Hematopoietic multipotent progenitor cell treated with erythropoietin and hydrocortisone succinate and interleukin-3 and kit ligand, for 8 days (in vitro differentiated cells): ENCODE measurements at places on chromosomes 3 and 15.
A peak's percentile ranks its signal among the peaks of the same experiment; 100 is the strongest.

- DNase-seq = no peak
Measured at GRCh38 chr3:194527726-194528125, 40.9 kb upstream of the ATP13A3 start.

GRCh38 chr3:18419232-18419631, 5.9 kb downstream of the SATB1 start:
- DNase-seq = no peak

DNA sequence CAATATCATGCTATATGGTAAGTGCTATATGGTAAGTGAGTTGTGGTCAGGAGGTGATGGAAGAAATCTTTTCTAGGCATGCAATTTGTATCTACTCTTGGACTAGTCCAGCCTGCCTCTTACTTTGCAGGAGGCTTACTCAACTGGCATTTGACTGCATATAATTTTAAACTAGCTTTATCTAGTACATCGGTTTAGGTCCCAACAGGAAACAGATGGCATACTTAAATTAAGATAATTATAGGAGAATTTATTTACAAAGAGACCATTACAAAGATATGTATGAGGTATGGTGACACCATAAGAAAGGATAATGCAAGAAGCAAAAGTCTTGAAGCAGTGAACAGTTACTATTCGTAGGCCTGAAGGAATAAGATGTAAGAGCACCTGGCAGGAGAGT, 7.8 kb downstream of the SLC28A2 start:
- DNase-seq = no peak

- DNase-seq = no peak
Measured at GRCh38 chr3:57893668-57894067, 114.6 kb upstream of the FLNB start.

DNA sequence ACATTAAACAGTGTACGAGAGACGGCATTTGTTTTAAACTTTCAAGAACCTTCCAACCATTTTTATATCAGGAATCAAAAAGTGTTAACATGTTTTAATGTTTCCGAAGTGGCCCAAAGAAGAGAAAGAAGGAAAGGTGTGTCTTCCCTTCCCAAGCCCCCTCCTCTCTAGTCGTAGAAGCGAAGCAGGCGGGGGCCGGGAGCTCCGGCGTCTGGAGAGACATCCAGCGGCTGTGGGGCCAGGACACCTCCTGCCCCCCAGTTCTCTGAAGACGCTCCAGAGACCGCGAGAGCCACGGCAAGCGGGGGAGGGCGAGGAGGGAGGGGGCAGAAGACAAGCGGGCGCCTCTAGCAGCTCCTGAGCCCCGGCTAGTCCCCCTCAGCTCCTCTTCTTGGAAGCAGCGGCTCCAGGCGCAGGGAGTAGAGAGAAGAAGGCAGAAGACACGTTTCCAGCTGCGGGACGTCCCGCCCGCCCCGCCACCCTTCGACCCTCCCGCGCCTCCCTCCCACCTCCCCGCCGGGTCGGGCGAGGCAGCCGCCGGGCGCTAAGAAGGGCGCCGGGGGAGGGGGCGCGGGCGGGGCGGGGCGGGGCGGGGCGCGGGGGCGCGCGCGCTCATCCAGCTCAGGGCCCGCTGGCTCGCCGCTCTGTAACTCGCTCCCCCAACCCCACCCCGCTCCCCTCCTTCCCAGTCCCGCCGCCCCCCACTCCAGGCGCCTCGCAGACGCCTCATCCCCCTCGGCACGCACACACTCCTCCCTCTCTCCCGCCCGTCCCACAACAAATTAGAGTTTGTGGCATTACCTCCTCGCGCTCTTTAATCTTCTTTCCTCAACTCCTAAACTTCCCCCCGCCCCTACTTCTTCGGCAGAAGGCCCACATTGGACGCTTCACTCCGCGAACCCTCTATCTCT, at the start of gene ZBTB20:
Gene ZBTB20, minus strand, starts transcription at position 871 of the 911 bp plus-strand sequence.
- peak; percentile 69 for DNase-seq

DNA sequence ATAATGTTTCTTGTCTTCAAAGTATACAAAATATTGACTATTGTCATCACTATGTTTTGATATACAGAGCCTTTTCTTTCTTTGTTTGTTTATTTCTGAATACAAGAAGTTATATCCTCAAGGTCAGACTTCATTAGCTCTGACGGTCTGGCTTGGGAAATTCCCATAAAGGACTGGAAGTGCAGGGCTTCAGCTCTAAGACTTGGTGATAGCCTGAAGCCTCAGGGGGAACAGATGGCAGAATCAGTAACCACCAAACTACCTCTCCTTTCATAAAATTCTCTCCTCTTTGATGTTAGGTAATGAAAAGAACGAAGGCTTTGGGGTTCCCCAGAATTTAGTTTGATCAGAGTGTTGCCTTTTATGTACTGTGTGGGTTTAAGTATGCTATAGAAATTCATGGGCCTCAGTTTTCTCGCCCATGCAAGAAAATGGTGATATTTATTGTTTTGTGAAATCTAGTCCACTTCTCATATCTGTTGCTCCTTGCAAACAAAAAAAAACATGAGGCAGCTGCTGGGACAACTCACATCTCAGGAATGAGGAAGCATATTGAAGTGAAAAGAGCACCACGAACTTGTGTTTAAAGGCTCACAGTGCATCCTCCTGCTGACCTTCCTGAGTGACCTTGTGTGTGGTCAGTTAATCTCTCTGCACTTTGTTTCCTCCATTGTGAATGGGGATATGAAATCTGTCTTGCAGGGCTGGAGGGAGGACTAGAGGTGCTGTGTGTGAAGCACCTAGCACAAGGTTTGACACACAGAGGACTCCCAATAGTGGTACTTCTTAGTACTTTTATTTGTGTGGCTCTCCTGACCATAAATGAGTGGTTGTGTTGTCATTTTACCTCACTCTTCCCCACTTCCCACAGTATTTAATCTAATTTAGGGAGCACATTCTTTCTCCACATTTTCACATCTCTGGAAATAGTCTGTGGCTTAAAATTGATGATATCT, 569.8 kb upstream of the IL12A start:
- no peak for DNase-seq

- DNase-seq = no peak
Measured at GRCh38 chr15:39362821-39363561, 217.9 kb upstream of the THBS1 start.

DNA sequence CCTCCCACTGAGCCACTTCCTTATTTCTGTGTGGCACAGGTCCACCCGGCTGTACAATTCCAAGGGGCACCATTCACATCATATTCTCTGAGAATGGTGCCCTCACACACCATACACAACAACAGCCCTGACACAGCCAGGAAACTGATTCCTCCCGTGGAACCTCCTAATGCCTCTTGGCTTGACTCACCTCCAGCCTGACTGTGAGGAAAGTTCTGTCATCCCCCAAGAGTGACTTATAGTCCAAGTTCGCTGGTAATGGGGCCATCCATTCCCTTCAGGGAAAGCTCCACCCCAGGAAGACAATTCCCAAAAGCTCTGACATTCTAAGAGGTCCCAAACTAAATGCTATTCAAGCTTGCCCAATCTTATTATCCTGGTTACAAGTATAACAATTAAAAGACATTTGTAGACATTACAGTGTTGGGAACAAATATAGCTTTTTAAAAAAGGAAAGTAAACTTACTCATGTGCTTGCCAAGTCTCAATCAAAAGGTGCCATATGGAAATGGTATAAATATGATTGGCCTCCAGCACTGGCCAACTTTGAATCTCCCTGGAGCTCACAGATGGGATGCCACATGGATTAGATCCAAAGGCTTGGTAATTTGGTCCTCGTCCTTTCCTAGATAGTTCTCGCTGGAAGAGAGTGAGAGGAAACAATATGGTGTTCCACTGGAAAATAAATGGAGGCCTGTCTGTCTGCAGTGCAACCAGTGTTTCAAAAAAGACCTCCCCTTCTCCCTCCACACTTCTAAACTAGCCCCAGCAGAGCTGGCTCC, 56.3 kb upstream of the PSMD6 start:
- DNase-seq = no peak

DNA sequence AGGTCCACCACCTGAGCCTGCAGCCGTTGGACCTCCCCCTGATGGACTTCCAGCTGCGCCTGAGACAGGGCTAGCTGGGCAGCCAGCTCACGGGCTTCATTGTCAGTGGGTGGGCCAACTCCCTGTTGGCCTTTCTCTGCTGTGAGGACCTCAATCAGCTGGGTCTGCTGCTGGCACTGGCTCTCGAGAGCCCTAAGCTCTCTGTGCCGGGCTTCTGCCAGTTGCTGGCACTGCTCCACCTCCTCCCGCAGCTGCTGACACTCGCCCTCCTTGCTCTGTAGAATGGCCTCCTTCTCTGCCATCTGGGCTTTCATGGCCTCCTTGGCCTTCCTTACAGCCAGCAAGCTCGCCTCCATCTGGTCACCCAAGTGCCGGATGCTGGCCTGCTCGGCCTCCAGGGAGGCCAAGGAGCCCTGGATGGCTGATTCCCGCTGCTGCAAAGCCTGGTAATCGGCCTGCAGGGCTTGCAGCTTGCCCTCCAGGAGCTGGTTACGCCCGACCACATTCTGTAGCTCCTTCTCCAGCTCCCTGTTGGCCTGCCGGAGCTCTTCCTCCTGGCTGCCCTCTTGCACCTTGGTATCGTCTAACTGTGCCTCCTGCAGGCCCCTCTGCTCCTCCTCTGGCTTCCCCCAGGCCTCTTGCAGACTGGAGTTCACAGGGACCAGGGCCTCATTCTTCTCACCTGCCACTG, 23.8 kb downstream of the CXCR6 start:
- no peak for DNase-seq

GRCh38 chr3:124888482-124889441, 1.6 kb upstream of the ITGB5 start:
- DNase-seq = no peak

DNA sequence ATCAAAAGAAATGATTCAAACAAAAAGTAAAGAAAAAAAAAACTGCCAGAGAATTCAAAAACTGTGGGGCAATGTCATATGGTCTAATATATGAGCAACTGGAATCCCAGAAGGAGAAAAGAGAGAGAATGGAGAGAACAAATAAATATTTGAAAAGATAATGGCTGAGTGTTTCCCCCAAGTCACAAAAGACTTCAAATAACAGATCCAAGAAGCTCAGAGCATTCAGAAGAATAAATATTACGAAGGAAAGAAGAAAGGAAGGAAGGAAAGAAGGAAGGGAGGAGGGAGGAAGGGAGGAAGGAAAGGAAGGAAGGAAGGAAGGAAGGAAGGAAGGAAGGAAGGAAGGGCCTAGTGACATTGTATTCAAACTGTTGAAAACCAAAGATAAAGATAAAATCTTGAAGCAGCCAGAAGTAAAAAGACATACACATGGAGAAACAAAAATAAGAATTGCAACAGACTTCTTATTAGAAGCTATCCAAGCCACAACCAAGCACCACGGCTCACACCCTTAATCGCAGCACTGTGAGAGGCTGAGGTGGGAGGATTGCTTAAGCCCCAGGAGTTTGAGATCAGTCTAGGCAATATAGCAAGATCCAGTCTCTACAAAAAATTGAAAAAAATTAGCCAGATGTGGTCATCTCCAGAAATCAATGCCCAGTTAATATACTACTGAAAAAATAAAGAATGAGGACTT, 118.9 kb upstream of the IGSF10 start:
- no peak for DNase-seq

DNA sequence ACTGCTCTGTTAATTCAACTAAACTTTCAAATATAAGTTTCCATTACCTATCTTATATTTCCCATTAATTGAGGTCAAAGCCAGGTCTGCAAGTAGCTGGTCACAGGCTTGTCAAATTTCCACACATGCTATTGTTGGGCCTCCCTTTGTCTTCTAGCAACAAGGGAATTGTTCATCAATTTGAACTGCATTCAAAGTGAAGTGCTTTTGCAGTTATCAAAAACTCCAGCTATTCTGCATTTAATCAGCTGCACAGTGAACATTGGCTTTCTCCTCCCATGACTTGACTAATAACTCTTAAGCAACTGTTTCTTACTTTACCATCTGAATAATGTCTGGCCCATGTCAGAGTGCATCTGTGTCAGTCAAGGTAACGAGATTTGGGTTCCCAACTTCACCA, 198.4 kb downstream of the KCNH8 start:
- no peak for DNase-seq

GRCh38 chr15:41856262-41856661, 17.6 kb downstream of the PLA2G4B start:
- no peak for DNase-seq

- DNase-seq = no peak
Measured at GRCh38 chr3:143850877-143851276, 2.6 kb upstream of the SLC9A9 start.

DNA sequence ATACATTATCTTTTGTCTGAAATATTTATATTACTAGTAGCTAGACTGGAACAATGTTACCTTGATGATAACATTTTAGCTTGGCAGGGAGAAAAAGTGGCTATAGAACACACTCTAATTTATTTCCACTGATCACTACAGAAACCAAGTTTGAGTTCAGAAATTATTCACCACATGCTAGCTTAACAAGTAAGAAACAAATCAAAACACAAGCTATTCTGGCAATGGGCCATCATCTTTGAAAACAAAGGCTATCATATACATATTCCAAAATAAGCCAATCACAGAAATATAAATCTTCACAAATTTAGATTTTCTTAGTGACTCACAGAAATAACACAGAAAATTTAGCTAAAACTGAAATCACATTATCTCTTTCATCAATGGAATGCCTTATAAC, 17.1 kb downstream of the AQR start:
- DNase-seq = no peak

GRCh38 chr3:59137415-59137814, 87.6 kb upstream of the CFAP20DC start:
- no peak for DNase-seq

GRCh38 chr15:69154078-69154477, 6.4 kb upstream of the GLCE start:
- DNase-seq = no peak

GRCh38 chr3:55272031-55272645, 215.0 kb downstream of the WNT5A start:
- DNase-seq = no peak

DNA sequence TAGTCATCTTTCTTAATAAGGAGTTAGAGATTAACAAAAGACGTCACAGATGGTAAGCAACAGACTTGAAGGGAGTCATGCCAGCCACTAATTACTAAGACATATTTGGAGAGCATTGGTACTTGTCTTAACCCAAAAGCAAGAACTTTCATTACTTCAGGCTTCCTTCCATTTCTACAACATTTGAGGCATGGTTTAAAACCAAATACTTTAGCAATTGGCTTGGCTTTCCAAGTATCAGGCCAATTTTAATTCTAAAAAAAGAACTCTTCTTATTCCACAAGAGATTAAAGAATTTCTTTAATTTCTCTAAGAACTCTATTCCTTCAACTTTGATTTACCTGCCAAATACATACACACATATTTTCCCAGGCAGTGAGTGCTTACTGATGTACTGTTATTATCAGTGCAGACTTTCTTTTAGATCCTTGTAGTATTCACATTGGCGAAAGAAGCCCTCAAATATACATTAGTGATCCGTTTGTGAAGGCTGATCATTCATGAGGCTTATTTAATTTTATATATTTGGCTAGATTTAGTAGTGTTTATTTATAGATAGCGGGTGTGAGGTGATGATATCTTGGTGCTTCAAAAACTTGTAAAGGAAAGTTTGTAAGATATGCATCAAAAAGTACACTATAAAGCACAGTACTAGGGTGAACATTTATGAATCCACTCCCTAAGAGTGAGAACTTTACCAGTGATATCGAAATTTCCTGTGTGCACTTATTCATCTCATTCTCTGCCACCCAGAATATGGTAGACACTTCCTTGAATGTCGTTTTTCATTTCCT, 229.2 kb downstream of the MFSD1 start:
- no peak for DNase-seq

- DNase-seq = no peak
Measured at GRCh38 chr3:138384531-138384930, 36.2 kb downstream of the MRAS start.

- DNase-seq = no peak
Measured at GRCh38 chr15:39936187-39936586, 2.3 kb downstream of the EIF2AK4 start.
